Memory B cell (primary cell): ENCODE measurements at places on chromosomes 1 and 21.

DNA sequence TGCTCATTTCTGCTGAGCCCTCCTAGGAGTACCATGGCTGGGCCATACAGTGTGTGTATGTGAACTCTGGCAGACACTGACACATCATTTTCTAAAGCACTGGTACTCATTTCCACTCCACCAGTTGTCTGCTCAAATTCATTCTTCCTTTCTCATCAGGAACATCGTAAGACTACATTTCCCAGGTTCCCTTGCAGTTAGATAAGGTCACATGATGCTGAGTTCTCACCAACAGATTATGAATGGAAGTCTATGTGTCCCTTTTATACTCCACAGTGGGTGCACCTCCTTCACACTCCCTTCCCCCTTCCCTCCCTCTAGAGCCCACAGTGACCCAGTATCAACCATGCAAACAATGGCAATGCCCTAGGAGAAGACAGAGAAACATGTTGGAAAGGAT is 38.3 kb upstream of the PAX7 start:
- no peak for DNase-seq

DNA sequence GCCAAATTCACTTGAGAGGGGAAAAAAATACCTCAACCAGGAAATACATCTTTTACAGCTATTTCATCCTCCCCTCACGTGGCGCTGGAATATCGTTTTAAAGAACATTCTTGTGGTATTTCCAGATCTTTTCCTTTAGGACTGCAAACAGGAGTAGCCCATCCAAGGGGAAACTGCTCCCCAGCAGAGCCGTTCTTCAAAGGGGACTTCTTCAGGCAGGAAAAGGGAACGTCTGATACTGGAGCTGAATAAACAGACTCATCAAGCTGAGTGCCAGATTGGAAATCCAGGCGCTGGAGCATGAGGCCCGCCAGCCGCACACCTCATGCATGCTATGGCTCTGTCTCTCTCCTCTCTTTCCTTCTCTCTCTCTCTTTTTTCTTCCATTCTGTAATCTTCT is 34.0 kb upstream of the PROX1 start:
- DNase-seq = no peak

DNA sequence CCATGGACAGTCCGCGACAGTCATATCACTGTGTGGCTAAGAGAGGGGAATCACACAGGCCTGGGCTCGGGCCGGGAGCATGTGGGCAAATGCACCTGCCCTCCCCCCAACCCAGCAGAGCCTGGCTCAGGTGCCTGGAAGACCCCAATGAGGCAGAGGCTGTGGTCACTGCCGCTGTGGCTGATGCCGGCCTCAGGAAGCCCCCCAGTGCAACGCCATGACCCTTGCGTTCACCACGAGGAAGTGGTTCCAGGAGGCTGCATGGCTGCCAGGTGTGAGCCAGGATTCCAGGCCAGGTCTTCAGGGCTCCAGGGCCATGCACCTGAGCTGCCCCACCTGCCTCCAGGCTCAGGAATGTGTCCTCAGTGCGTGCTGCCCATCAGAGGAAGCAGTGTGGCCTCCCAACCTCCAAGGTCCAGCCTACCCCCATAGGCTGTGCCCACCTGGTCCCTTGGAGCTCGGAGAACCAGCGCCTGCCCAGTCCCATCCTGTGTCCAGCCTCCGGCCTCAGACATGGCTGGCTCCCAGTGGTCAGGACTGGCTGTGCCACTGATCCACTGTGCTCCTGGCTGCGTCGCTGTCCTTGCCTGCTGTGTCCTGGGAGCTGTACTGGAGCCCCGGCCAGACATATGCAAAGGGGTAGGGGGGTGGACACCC is 8.0 kb downstream of the ARHGEF16 start:
- no peak for DNase-seq

DNA sequence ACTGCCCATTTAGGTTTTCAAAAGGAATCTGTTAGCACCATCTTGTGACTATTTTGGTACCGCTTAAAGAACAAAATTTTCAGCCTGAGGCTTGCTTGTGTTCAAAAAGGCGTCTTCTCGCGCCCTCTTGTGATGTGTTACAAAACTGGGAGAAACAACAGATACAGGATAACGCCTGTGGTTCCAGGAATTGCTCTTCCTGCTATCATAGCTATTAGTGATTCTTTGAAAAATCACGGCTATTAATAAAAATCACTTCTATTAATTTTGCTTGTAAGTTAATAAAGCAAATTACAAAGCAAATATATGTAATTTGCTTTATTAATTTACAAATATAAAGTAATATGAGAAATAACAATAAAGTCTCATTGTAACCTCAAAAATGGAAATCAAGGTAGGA is 82.2 kb upstream of the ABCD3 start:
- DNase-seq = no peak

- DNase-seq = peak; percentile 34
Observed at GRCh38 chr1:101236516-101237228, at the start of gene S1PR1. TSS of gene S1PR1 (plus strand) at chr1:101237019. CDS start at chr1:101238985, 1,966 bp downstream.

- no peak for DNase-seq
Observed at GRCh38 chr1:57258557-57259325, 165.1 kb downstream of the DAB1 start.

- peak; percentile 53 for DNase-seq
Observed at GRCh38 chr1:24186993-24187790, at the start of gene IFNLR1. TSS of gene IFNLR1 (minus strand) at chr1:24187289. CDS start at chr1:24187248, 41 bp downstream.

DNA sequence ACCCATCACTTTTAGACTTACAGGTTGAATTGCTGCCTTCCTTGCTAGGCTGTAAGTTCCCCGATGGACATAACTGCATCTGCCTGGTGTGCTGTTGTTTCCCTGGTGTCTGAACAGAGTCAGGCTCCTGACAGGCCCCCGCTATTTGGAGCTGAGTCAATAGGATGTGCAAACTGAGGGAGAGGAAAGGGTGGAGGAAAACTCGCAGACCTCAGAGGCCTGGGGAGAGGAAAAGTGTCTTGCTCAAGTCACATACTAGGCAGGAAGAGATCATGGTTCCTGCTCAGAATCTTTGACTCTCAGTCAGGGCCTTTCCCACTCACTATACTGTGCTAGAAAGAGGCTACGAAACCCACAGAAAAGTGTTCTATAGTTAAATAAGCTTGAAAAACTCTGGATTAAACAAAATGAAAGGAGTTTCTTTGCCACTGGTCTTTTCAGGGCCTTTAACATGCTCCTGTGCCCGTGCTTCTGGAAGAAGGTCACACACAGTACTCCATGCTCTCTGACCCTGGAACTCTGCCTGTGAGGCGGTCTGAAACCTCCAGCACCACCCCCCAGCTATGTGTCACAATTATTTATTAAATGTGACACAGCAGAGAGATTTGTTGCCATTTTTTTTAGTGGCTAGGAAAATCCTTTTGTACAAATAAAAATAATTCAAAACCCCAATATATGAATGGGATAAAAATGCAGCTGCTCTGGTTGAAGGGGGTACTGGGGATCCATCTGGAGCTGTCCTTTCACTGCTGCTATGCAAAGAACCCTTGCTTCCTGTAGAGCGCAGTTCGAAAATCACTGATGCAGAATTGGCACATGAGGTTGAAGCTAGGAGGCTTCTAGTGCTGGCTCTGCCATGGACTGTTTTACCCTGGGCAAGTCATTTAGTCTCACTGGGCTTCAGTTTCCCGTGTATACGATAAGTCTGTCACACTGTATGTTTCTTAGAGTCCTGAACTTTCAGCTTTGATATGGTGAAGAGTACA is 20.1 kb upstream of the CDCP2 start:
- DNase-seq = no peak
